ENCODE measurements at places on chromosomes 1 and 21. TPM values are rescaled to one million over a fixed set of nuclear protein-coding genes. Genes with fewer than 3 reads are reported as not detected.

MCOLN3 gene
- 0.79 TPM for polyA plus RNA-seq

PLD5 gene
- polyA plus RNA-seq: 5.7 TPM

DNA sequence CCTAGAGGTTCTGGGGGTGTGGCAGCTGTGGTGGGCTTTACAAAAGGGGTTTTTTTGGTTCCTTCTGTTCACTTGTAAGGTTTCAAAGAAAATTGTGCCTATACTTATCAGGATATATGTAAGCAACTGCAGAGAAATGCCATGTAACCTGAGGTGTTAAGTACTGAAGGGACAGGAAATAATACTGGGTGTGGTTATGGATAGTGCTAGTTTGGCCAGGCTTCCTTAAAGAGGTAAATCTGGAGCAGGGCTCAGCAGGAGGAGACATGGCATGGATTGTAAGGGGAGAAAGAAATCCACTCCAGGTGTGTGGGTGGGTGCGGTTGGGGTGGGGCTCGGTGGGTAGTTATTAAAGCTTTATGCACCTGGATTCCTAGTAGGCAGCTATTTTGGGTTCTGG lies 28.3 kb downstream of the KIRREL1 start:
- no peak for DNase-seq

DNA sequence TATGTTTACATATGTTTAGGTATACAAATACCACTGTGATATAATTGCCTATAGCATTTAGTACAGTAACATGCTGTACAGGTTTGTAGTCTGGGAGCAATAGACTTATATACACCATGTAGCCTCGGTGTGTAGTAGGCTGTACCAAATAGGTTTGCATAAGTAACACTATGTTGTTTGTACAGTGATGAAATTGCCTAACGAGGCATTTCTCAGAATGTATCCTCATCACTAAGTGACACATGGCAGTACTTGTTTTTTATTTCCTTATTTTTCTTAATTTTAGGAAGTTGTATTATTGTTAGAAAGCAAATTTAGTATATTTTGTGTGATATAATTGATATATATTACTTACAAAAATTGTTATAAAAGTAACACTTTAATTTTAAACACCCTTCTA lies 840.9 kb downstream of the LTN1 start:
- no peak for DNase-seq

DNA sequence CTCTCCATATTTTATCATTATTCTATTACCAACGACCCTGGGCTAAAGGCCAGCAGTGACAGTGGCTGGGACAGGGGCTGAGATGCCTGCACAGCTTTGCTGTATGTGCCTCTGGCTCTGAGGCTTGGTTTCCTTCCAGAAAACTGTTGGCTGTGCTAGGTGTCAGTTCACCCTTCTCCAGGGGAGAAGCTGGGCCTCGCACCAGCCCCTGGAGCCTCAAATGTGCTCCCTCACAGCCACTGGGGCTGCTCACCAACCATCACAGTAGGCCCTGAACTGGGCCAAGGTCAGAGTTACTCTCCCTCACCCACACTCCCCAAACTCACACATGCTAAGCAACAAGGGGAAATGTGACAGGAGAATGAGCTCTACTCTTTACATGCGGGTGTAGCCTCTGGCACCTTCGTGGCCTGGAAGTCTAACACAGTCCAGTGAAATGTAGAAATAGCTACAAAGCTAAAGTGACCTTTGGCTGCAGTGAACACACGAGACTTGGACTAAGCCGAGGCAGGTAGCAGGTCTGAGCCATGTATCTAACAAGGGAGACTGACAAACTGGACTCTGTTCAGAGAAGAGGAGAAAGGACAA lies 4.7 kb upstream of the CD160 start:
- no peak for DNase-seq

Data from left renal pelvis (tissue), 4 donors.